ENCODE measurements at places on chromosomes 6 and 20.
A peak's percentile ranks its signal among the peaks of the same experiment; 100 is the strongest.

DNA sequence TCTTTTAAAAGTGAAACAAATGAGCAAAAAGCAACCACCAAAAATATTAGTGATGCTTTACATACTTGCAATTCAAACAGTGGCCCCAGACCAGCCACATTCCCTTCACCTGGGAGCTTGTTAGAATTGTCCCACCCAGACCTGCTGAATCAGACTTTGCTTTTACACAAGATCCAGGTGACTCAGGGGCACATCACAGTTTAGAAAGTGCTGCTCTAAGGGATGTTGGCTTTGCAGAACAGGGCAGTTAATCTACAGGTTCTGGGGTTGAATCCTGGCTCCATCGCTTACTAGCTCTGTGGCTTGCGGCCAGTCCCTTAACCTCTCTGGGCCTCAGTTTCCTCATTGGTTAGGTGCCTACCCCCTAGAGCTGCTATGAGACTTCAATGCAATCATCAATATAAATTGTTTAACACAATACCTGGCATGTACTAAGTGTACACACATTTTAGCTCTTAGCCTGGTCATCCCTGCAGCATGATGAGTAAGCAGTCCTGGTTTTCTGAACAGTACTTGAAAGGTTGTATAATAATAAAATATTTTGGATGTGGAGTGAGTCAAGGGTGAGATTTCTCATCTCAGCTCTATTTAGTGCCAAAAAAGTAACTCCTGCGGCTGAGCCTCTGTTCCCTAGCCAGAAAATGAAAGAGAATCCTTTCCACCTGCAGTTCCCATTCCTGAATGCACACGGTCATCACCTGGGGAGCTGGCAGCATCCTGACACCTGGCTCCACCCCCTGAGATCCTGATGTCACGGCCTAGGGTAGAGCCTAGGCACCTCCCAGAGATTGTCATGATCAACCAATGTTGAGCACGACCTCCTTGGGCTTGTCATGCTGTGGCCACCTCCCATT is 162.7 kb downstream of the ANKRD60 start:
- no peak for DNase-seq

DNA sequence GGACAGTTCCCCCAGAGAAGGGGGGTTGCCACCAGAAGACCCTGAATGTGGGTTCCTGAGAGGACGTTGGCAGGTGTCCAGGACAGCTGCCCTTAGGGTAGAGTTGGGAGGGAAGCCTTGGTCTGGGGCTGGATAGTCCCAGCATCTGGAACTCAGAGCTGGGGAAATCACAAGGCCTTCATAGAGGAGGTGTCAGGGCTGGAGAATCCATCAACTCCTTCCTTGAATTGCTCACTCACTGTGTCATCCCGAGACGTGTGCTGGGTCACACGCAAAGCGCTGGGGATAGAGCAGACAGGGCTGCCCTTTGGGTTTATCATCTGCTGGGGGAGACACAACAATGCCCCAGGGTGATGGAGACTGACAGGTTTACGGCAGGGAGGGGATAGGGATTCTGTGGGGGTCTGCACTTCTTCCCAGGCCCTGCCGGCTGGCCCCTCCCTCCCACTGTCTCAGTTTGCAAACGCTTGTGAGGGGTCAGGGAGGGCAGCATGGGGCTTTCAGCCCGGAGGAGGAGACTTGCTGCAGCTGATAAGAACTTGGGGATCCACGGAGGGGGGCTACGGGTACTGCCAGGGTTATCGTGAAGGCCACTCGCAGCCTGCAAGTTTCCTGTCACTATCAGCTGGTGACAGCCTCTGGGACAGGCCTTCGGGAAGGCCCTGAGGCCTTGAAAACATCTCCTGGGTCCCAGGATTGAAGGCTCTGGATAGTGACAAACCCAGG is 18.6 kb downstream of the RBM38 start:
- DNase-seq: no peak

DNA sequence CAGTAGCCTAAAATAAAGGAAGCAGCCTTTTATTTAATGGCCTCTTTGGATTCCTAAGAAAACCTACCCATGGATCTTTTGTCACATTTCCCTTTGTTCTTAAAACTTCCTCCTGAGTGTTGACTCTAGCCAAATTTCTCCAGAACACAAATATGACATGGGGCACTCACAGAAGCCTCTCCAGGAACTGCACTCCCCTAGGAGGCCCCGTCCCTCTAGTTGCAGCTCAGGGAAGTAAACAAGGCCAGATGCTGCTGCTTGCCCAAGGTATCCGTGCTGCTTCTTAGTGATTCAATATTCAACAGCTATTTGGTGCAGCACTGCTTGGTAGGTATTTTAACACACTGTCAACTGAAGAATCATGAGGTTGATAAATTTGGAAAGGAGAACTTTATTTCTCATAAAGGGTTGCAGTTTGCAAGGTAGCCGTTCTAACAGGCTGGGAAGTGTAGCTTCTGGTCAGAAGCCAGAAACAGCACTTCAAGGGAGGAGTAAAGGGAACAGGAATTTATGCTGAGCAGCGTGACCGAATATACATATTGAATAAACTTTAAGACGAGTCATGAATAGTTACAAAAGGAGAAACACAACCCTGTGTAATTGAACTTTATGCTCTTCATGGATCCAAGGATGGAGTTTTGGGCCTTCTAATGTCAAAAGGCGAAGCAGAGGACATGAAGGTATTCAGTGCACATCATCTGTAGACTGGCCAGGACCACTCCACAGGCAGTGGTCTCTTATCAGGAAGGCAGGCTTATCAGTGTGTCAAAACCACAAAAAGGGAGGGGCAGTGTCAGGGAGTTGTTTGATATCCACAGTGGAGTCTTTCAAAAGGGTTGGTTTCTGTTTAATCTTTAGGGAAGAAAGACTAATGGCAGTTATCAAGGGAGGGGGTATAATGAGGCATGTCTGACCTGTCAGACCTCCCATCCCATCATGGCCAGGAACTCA is 63.3 kb downstream of the CD24 start:
- no peak for DNase-seq

GRCh38 chr20:64188682-64189529 is 24.7 kb downstream of the MYT1 start:
- DNase-seq: peak; percentile 73

- no peak for DNase-seq
These were observed 423.2 kb upstream of the JARID2 start for GRCh38 chr6:14822679-14823078.

- peak; percentile 40 for DNase-seq
These were observed 38.9 kb downstream of the SMAP1 start for GRCh38 chr6:70706491-70707123.

DNA sequence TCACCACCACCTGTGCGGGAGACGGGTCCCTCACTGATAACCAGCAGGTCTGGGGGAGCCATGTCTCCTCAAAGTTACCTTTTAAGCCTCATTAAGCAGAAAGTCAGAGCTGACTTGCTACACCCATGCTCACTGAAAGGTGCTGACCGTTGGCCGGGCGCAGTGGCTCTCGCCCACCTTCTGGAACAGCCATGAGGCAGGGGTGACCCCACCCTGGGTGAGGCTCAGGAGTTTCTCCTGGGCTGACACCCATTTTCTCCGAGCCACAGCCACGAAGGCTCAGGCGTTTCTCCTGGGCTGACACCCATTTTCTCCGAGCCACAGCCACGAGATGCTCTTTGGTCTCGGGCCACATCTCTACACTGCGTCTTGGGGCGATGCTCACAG is 10.2 kb downstream of the BHLHE23 start:
- DNase-seq: no peak

DNA sequence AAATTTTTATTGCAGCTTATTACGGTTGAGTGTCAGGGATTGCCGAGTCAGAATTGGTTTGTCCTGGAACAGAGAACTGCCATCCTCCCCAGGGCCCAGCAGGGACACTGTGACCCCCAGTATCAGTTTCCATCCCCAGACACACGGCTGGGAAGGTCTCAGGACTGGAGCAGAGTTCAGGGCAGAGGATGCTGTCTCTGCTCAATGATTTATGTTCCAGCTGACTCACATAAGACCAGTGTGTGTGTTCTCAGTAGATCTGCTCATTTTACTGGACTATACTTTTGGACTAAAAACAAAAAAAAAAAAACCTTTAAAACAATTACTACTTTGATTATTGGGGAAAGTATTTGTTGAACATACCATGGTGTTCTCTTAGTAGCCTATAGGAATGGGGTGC is 44.2 kb downstream of the FNDC1 start:
- no peak for DNase-seq

DNA sequence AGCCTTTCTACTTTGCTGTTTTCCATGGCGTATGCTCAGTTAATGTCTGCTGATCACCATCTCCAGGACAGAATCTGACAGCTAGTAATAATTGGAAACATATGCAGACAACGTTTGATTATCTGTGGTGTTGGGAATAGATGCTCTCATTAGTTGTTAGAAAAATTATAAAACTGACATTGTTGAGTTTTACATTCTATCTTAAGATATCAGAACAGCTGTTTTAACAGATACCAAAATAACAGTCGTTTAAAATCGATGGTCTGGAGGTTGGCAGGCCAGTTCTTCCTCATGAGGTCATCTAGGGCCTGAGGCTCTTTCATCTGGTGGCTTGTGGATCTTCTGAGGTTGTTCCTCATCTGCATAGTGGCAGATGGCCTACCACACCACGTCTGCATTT is 137.6 kb downstream of the AIG1 start:
- no peak for DNase-seq

DNA sequence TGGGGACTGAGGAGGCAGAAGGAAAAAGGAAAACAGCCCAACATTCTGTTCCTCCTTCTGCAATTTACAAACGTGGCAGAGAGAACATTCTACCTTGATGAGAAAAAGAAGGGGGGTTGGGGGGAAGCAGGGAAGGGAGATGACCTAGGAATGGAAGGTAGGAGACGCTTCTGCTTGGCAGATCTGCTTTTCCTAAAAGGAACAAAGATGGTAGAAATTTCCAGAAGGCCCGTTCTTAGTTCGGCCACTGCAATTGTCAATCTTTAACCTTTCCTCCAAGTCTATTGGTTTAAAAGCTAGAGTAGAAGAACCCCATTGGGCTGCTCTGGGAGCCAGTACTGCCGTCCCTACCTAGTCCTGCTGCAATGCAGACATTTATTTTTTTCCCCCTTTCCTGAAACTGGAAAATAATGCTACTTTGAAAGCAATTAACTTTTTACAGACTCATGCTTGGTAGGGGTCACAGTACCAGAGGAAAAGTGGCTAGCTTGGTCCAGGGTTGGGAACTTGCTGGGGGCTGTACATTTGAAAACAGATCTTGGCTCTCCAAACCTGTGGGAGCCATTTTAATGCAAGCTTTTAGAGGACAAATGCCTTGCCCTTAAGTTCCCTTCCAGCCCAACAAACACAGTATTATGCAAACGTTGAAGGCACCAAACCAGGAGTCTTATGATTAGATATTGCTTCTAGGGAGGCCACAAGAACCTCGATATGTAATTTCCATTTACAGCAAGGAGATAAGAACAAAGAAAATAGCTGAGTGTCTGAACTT is 2.6 kb downstream of the ZMYND8 start:
- DNase-seq: peak; percentile 18

DNA sequence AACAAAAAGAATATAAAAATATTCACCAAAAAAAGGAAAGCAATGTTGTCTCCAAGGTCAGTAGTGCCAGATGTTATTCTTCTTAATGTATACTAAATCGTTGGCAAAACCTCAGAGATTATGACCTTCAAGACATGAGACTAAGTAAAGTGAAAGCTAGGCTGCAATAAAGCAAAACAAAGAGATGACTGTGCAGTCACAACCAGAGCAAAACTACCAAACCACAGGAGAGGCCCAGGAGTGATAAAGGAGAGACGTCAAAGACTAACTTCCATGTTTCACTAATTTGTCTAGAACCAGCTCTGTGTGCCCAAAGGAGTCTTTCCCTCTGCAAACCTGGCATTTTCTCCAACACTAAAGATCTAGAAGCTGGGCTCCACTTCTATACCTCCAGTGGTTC is 155.9 kb upstream of the POU3F2 start:
- DNase-seq: no peak

- no peak for DNase-seq
These were observed 228.6 kb downstream of the PREX1 start for GRCh38 chr20:48599106-48599747.

GRCh38 chr6:117501722-117502121 is 19.2 kb downstream of the DCBLD1 start:
- no peak for DNase-seq

- DNase-seq: no peak
These were observed 7.6 kb downstream of the ARFGEF2 start for GRCh38 chr20:48928832-48929725.

- no peak for DNase-seq
These were observed 43.7 kb upstream of the BPIFA2 start for GRCh38 chr20:33124261-33124660.

DNA sequence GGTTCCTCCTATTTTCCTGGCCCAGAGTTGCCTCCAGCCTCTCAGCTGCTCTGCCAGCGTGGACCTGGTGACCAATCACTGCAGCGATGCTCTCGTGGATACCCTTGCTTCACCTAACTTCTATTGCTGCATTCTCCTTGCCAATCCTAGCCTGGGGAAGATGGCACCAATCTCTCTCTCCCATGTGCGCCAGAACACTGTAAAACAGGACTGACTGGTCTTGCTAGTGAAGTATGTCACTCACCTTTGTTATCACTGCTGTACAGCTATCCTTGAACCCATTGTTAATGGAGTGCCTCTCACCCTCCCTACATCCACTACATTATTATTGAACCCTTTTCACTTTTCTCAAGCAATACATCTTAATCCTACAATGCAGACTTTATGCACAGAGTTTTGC is 80.1 kb downstream of the LYRM4 start:
- DNase-seq: no peak

- DNase-seq: no peak
These were observed 32.5 kb downstream of the ZC3H12D start for GRCh38 chr6:149452037-149452939.

GRCh38 chr20:53071833-53072232 is 99.7 kb downstream of the TSHZ2 start:
- no peak for DNase-seq

- DNase-seq: no peak
These were observed 14.9 kb downstream of the SH3BGRL2 start for GRCh38 chr6:79646006-79646405.

- no peak for DNase-seq
These were observed 10.5 kb downstream of the SLC13A3 start for GRCh38 chr20:46640536-46641311.

DNA sequence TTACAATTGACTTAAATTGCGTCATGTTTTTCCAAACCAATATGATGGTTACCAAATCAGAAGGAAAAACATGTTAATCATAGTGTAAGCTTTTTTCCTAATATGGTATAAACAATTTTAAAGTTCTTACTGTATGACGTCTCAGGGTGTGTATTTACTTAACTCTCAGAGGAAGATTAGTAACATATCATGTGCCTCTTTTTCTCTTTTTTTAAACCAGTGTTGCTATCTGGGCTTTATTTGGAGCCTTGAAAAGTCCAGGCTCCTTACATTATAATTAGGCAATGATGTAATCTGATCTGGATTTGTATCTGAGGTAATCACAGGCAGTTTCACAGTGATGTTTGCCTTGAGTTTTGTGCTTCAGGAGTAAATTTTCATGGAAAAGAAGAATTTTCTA is 20.4 kb upstream of the RAB23 start:
- peak; percentile 79 for DNase-seq

- no peak for DNase-seq
These were observed 3.5 kb downstream of the CST7 start for GRCh38 chr20:24952376-24953208.

DNA sequence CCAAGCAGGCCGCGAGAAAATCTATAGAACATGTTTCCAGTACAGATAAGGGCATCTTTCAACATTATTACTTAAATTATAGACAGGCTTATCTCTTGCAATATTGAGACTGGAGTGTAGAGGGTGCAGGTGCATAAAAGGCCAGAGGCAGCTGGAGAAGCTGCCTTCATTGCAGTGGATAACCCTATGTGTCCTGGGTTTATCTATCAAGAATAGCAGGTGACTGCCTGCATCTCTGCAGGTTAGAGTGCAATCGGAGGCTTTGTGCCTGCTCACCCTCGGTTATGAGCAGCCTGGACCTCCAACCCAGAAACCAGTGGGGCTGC is 28.7 kb upstream of the ECI2 start:
- DNase-seq: no peak

GRCh38 chr20:40459299-40459698 is 229.7 kb downstream of the MAFB start:
- DNase-seq: no peak
